ENCODE measurements at places on chromosomes 3 and 15. TPM values are rescaled to one million over a fixed set of nuclear protein-coding genes. Genes with fewer than 3 reads are reported as not detected.

UBAP1L gene
- total RNA-seq, result 2.6 TPM

MUC20 gene
- 0.33 TPM for total RNA-seq

PPM1L gene
- total RNA-seq, result 7.9 TPM

SKOR1 gene
- total RNA-seq, result 0.13 TPM

APOD gene
- total RNA-seq, result not detected

TM4SF4 gene
- not detected for total RNA-seq

SST gene
- not detected for total RNA-seq

CSNK1G1 gene
- 17.1 TPM for total RNA-seq

PRRT3 gene
- total RNA-seq, result 18.8 TPM

SPTSSB gene
- 1.4 TPM for total RNA-seq

ADAMTS9 gene
- total RNA-seq, result 0.46 TPM

GUCA1C gene
- not detected for total RNA-seq

REC114 gene
- not detected for total RNA-seq

SLC15A2 gene
- total RNA-seq, result 2.3 TPM

SUCNR1 gene
- total RNA-seq, result not detected

GNAT1 gene
- total RNA-seq, result not detected

KBTBD13 gene
- total RNA-seq, result not detected

CELF6 gene
- total RNA-seq, result 0.13 TPM

STARD9 gene
- total RNA-seq, result 5.1 TPM

TMEM87A gene
- total RNA-seq, result 43.3 TPM

GOLGA8T gene
- 0.53 TPM for total RNA-seq

ADAMTS7 gene
- 25.0 TPM for total RNA-seq

UTS2B gene
- total RNA-seq, result 0.09 TPM

OCA2 gene
- total RNA-seq, result 0.31 TPM
